NCI-H1417 treated with DMSO at 0.1 percent for 48 hours (cell line): ENCODE measurements at places on chromosomes 2 and 18.
A peak's percentile ranks its signal among the peaks of the same experiment; 100 is the strongest.

DNA sequence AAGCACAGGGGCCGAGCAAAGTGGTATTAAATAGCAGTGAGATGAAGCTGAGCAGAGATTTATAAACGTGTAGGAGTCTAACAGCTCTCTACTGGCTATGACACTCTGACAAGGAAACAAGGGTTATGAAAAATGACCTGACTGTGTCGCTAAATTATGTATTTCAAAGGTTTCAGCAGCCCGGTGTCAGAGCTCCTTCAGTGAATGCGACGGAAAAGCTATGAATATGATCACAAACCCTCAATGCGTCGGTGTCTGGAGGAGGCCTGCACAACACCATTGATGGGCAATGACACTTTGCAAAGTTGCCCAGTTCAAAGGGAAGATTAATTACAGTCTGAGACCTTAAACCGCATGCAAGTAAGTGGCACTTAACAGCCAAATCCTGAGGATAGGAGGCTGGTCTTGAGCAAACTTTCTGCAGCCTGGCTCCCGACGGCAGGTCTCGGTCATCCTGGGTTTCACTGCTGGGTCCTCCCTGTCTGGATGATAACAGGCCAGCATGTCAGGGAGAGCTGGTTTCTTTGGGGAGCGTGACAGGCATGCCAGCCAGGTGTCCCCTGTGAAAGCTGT is 615.1 kb upstream of the SALL3 start:
- DNase-seq: no peak

GRCh38 chr2:31950946-31951562 is 59.8 kb downstream of the MEMO1 start:
- DNase-seq: no peak

DNA sequence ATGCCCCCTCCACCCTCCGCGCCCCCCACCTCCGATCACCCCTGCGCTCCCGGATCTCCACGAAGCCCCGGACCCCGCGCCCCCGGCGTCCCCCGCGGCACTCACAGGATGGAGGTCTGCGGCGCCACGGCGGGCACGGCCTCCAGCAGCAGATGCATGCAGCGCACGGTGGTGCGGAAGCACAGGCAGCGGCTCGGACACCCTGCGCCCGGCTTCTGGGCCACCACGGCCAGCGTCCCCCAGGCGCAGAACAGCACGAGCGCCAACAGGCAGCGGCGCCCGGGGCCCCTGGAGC is 217 bp downstream of the PXDN start:
- no peak for DNase-seq

GRCh38 chr2:221549143-221549542 is 23.0 kb downstream of the EPHA4 start:
- DNase-seq: no peak

DNA sequence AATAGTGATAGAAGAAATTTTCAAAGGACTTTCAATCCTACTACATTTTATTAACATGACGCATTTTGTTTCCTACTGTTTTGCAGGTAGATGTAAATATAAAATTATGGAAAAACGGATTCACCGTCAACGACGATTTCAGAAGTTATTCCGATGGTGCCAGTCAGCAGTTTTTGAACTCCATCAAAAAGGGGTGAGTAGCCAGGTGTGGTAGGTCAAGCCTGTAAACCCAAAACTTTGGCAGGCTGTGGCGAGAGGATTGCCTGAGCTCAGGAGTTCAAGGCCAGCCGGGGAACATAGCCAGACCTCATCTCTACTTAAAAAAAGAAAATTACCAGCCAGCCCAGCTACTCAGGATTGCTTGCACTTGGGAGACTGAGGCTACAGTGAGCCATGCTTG is 33.0 kb upstream of the MFSD2B start:
- no peak for DNase-seq

- no peak for DNase-seq
These were observed 155.1 kb downstream of the WDSUB1 start for GRCh38 chr2:159131267-159131913.

- no peak for DNase-seq
These were observed 27.2 kb downstream of the KIF1A start for GRCh38 chr2:240792629-240793312.

GRCh38 chr2:184611361-184612085 is 13.2 kb downstream of the ZNF804A start:
- DNase-seq: peak; percentile 22

DNA sequence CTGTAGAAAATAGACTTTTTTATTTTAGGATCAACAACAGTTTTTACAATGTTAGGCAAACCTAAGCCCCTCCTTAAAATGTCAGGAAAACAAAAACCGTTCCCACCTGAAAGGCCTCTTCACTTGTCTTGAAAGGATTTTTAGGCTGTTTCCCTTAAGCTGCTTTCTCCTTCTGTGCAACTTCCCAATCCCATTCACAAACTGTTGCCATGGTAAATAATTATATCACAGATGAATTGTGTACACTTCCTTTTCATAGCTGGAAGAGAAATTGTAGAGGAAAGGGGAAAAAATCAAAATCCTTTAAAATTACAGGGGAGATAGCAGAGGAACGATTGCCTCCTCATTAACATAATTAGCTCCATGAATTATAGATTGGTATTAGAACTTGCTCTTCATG is 1488.0 kb upstream of the CELF4 start:
- DNase-seq: peak; percentile 39

GRCh38 chr2:20447437-20448245 is 767 bp downstream of the RHOB start:
- DNase-seq: no peak

DNA sequence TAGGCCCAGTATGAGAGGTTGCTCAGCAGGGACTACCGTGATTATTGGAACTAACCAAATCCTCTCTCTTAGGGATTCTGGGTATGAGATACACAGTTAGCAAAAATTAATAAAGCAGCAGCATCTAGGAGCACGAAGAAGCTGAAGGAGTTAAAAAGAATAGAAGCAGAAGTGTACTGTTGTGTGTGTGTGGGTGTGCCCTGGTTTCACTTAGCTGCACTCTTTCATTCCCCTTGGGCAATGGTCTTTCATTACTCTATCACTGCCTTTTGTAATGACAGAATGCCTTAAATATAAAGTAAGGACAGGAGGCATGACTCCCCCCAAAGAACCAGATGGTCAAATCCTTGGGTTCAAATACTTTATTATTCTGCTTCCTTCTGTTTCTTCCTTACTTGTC is 115.9 kb upstream of the CD302 start:
- no peak for DNase-seq

- DNase-seq: no peak
These were observed 110.6 kb downstream of the MRO start for GRCh38 chr18:50709193-50709592.
